ENCODE measurements at places on chromosomes 12 and 14.

GRCh38 chr12:108112832-108113556, 16.1 kb upstream of the WSCD2 start:
- DNase-seq, result no peak

DNA sequence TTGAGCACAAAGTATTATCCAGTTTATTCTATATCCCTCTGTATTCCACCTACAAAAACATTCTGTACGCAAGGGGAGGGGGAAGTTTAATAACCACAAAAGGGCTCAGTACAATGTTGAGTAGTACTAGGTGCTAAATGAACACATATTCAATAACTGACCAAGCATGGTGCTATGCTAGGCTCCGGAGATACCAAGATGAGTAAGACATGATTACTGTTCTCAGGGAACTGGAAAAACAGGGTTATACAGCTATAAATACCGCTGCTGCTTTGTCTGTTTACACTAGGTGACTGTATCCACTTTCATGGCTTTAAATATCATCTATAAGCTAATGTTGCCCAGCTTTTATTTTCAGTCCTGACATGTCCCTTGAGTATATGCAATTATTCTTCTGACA, 135.8 kb downstream of the INSM2 start:
- peak; percentile 58 for DNase-seq

DNA sequence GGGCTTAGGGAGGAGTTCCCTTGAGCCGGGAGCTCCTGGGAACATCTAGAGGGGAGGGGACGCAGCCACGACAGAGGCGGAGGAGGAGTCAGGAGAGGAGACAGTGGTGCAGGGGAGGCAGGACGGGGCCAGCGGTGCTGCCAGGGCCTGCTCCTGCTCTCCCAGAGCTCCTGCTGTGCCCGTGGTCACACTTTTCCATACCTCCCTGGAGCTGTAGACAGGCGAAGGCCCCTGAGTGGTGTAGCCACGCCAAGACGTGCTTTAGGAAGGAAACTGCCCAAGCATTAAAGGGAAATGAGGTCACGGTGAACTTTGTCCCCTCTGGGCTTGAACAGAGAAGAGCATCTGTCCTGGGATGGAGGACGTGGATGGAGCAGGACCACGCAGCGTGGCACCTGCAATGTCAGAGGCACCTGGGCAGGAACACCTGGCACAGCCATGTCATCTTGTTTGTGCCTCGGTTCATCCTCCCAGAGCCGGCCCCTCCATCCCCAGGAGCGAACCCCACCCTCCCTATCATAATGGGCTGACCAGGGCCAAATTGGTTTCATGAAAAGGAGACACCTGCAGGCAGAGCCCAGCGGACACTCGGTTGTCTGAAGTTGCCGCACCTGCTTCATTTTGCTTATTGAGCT, 239.5 kb upstream of the SFSWAP start:
- DNase-seq, result no peak

GRCh38 chr14:69005432-69006148, 26.5 kb upstream of the ACTN1 start:
- DNase-seq, result peak; percentile 54

- DNase-seq, result no peak
Observed at GRCh38 chr14:54535646-54536045, 25.9 kb downstream of the CGRRF1 start.

DNA sequence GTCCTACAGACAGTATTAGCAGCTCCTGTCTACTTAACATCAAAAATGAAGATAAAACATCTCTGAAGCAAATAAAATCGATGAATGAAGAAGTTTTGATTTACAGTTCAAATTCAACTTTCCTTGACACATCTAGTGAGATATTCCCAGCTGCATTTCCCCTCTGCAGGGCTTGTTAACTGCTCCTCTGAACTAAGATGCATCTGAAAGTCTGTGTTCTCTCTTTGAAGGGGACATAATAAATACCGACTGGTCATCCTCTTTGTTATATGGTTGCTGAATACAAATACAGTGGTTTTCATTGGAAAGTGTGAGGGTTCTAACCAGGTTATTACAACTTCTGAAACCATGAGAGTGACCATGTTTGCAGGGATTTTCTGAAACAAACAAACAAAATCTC, 266.4 kb upstream of the SLC16A7 start:
- DNase-seq, result no peak

DNA sequence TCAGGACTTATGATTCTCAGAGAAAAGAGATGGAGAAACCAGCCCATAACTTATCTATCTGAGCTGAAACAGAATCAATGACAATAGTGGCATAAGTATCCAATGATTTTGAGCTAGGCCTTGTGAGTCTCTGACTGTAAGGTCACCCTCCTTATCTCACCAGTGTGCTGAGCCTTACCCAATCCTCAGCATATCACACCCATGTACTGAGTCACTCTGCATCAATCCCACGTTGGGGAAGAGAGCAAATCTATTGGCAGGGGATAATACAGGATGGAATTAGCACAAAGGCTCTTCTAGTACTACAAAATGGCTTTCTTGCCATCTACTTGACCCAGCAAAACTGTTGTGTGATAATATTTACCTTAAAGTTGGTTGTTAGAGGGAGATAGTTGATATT, 997.8 kb downstream of the NRXN3 start:
- DNase-seq, result no peak

GRCh38 chr14:68548194-68549076, 244.4 kb downstream of the ZFP36L1 start:
- DNase-seq, result no peak

GRCh38 chr14:29757188-29757680, 170.4 kb downstream of the PRKD1 start:
- DNase-seq, result no peak

DNA sequence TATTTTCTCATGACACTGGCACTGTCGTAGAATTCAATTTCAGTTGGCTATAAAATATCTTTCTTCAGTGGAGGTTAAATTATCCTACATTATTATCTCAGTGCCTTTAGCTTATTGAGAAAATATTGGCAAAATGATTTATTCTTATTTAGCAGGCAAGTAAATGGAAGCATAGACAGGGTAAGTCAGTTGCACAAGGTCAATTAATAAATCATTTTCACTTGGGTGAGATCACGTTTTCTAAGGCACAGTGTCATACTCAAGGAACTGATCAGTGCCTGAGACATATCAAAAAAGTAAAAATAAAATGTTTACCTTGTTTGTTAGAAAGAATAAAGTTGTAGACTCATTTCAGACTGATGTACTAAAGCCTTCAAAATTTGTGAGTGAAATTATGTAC, 95.0 kb downstream of the ACSS3 start:
- no peak for DNase-seq

- DNase-seq, result no peak
Observed at GRCh38 chr12:76042147-76042546, 10.6 kb upstream of the PHLDA1 start.

- no peak for DNase-seq
Observed at GRCh38 chr12:103442822-103443221, 52.9 kb downstream of the C12orf42 start.

GRCh38 chr12:13405961-13406703, 209.6 kb downstream of the EMP1 start:
- no peak for DNase-seq

DNA sequence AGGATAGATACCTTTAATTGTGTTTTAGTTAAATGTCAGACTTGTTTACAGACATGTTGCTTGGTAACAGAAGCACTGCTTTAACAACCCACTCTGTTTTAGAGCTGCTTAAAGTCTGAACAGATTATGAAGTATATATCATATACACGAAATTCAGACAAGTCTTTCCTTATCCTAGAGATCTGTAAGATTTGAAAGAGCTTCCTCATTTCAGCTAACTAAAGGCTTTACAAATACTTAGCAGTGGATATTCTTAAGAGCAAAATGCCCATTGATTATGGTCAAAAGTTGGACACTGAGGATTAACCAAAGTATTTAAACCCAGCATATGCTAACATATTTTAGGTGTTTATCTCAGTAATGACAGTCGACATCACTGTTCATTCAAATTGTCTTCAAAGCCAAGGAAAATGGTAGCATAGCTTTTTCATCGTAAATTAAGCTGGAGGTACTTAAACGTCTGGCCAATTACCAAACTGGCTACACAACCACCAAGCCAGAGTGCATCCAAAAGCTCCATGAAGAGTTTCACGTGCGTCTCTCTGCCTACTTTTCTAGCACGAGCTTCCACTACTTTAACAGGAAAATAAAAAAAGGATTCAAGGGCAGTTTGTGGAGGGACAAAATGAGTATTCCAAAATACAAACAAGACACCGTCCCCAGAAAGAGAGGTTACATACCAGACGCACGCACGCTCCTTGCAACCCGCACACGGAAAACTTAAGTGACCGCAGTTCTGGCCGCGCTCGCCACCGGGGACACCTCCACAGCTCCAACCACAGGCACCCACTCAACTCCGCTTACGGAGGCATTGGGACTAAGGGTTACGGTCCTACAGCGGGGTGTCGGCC, 565 bp downstream of the CEP83 start:
- peak; percentile 21 for DNase-seq

- no peak for DNase-seq
Observed at GRCh38 chr12:5796171-5796958, 148.7 kb downstream of the ANO2 start.

DNA sequence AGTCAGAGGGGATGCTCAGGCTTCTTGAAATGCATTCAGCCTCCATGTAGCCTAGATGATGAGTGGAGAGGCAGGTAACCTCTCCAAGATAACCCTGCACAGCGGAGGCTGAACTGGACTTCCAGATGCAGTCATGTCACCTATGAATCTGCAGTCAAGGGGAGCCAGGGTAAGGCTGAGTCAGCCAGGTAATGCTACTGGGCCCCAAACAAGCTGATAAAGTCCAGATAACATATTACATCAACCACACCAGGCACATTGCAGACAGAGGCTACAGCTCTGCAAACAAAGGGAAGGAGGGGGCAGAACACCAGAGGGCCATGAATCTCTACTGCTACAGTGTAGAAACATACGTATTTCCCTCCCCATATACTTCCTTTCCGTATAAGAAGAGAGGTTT, 14.0 kb downstream of the RNASE9 start:
- DNase-seq, result no peak

DNA sequence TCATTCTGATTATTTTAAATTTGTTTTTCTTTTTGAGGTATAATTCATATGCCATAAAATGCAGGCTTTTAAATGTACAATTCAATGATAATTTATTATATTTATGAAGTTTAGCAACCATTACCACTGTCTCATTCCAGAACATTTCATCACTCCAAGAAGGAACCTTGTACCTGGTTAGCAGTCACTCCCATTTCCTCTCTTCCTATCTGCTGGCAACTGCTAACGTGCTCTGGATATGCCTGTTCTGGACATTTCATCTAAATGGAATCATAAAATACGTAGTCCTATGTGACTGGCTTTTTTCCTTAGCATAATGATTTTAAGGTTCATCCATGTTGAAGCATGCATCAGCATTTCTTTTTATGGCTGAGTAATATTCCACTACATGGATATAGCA, 15.5 kb downstream of the CPSF6 start:
- no peak for DNase-seq

GRCh38 chr14:59362513-59362912, 102.7 kb downstream of the GPR135 start:
- no peak for DNase-seq

GRCh38 chr12:12812618-12813119, 477 bp upstream of the DDX47 start:
- no peak for DNase-seq

DNA sequence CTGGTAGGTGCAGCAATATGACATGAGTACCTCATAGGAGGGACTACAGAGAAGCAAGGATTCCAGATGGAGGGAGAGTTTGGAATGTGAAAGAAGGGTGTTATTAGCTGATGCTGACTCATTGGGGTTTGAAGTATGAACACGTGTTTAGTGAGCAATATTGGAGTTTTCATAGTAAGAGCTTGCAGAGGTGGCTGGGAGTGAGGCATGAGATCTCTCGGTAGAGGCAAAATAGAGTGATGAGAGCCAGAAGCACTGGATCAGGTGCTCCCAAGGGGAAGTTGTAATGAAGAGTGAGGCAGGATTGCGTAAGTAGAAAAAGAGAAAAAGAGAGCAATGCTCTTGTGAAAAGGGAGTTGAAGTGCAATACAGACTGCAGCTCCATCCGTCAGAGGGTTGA, 42.1 kb downstream of the MGST1 start:
- no peak for DNase-seq

DNA sequence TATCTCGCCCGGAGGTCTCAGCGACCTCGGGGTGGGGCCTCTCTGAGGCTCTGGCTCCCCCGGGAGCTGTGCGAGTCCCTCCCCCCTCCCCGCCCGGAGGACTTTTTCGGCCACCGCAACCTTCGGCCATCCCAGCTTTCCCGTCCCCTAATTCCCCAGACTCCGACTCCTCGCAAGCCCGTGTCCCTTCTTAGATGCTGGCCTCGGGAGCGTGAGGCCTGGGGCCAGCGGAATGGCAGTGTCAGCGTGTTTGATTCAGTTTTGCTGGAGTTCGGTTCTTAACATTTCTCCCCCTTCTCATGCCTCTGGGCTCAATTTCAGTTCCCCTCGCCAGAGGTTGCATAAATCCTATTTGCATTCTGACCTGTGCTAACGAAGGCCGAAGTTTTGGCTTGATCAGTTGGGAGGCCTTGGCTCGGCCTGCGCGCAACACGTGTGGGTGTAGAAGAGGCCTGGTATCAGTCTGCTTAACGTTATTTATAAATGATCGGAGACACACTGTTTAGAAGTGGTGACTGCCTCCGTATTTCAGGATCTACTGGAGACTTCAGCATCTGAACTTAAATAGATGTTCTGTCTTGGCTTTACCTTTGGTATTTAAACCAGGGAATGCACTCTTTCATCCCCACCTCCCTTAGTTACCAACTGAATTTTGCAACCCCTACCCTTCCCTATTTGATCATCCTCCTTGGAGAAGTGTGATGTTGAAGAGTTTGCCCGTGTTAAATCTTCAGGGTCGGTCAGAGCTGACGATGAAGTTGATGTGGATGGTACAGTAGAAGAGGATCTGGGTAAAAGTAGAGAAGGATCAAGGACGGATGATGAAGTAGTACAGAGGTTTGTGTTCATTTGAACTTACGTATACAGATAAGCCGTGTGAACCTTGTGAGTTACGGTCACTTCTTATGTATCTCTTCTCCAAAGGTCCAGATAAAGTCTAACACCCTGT, 851 bp downstream of the HSP90B1 start:
- DNase-seq, result no peak

DNA sequence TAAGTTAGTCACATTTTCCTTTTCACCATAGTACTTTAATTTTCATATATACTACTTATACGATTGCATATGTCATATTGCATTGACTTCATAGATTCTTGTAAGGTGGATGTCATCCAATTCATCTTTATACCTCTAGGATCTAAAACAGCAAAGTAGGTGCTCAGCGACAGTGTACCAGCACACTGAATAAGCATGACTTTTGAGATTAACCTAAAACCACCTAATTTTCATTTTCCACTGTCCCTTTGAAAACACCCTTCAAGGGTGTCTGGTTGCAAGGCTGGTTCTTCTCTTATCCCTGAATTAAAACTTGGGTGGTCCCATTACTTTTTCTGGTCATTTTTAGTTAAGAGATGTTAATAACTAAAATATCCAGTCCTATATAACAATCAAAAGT, 4.4 kb downstream of the GPR19 start:
- DNase-seq, result no peak

GRCh38 chr12:48002773-48003218, 1.5 kb downstream of the COL2A1 start:
- DNase-seq, result peak; percentile 15

GRCh38 chr14:75247286-75247922, 31.2 kb upstream of the FOS start:
- no peak for DNase-seq

All from DMS153 (cell line).